ENCODE measurements at places on chromosomes 6 and 20. TPM values are rescaled to one million over a fixed set of nuclear protein-coding genes. Genes with fewer than 3 reads are reported as not detected.
A peak's percentile ranks its signal among the peaks of the same experiment; 100 is the strongest.

TP53INP2 gene
- 35.3 TPM for total RNA-seq

DNA sequence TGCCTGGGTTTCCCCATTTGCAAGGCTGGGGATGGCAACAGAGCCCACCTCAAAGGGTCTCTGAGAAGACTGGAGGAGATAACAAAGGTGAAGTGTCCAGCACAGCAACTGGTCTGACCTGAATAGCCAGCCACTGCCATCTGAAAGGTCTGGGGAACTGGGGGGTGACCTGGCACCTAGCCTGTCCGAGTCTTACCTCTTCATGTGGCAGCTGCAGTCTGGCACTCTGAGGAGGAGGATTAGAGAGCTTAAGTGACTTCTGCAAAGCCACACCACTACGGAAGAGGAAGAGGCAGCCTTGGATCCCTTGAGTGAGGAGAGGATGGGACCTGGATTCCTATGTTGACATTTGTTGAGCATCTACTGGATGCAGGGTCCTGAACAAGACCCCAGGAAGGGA lies 22.2 kb downstream of the C20orf203 start:
- H3K4me3 ChIP-seq: no peak overlapping the region
- H3K4me1 ChIP-seq: peaks cover 6% of the 10 kb centered on the region
- H3K27ac ChIP-seq: no peak overlapping the region
- no peaks in the 10 kb centered on the region for H3K27me3 ChIP-seq
- no peaks in the 10 kb centered on the region for H3K36me3 ChIP-seq

- DNase-seq: no peak
- H3K4me1 ChIP-seq: no peaks in the 10 kb centered on the region
- no peaks in the 10 kb centered on the region for H3K36me3 ChIP-seq
- H3K4me3 ChIP-seq: no peak overlapping the region
- H3K27me3 ChIP-seq: no peaks in the 10 kb centered on the region
Observed at GRCh38 chr6:113050010-113050858, 703.1 kb downstream of the RFPL4B start.

FAM184A gene
- total RNA-seq: 24.3 TPM

DNA sequence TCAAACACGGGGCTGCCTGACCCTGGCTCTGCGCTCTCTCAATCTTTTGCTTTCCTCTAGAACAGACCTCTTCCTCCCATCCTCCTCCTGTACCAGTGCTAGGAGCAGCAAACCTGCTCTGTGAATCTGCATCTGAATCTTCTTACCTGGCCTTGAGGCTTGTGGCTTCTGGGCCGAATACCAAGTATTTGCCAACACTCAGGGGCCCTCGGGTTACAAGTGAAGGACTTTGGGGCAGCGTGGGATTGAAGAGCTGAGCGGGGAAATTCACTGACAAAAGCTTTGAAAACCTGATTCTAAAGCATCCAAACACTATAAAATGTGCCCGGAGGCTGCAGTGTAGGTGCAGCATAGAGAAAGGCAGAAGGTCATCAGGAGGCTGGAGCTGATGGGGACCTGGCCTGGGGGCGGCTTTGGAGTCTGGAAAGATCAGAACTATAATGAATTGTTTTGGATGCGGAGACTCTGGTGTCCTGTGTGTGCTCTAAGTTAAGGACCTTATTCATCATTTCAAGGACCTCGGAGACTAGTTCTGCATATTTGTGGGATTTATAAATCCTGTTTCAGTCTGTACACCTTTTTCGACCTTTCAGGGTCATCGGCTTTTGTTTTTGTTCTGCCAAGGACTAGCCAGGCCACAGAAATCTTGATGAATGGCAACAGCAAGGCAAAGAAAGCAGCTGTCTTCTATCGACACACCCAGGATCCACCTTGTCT lies 16.4 kb upstream of the IGF2R start:
- no peak overlapping the region for H3K4me3 ChIP-seq
- H3K27ac ChIP-seq: no peak overlapping the region
- no peaks in the 10 kb centered on the region for H3K27me3 ChIP-seq
- no peaks in the 10 kb centered on the region for H3K36me3 ChIP-seq
- no peak for DNase-seq

- H3K4me3 ChIP-seq: no peak overlapping the region
- no peak overlapping the region for H3K27ac ChIP-seq
Observed at GRCh38 chr20:2799271-2799670, 1.2 kb downstream of the CPXM1 start.

EDN3 gene
- 5.2 TPM for total RNA-seq

MAFB gene
- 9.3 TPM for total RNA-seq

- no peak overlapping the region for H3K4me3 ChIP-seq
- no peaks in the 10 kb centered on the region for H3K4me1 ChIP-seq
- H3K27ac ChIP-seq: no peak overlapping the region
- no peaks in the 10 kb centered on the region for H3K36me3 ChIP-seq
- no peaks in the 10 kb centered on the region for H3K27me3 ChIP-seq
Observed at GRCh38 chr6:134447883-134448387, 130.0 kb upstream of the SGK1 start.

DNA sequence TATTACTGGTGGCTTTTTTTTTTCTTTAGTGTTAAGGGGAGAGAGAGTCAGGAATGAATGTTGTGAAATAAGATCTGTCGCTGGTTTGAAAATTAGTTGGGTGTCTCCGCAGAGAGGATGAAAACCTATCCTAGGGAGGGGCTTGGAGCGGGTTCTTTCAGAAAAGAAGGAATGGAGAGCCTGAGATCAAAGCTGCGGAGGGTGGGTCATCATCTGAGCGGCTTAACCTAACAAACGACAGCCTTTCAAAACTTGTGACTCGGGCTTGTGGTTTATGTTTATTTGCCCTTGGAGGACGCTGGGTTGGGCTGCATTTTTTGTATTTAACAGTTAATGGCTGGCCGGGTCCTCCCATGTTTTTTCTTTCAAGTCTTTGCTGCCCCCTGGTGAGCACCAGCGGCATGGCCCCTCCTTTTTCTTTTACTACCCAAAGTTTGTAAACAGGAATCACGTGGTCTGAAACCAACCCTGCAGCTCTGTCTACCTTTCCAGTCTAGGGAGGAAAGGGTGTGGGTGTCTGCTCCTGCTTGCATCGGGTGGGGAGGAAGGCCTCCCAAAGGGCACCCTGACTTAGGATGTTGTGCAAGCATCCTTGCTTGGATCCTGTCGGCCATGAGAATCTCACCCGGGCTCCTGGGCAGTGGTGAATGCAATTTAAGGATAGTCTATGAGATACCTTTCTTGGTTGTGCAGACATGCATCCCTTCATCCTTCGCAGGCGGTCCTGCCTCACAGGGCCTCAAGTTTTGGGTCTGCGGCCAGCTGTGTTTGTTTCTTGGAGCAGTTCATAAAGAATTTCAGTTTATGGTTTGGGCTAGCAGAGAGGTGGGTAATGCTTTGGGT lies 2.2 kb downstream of the PIM1 start:
- H3K4me1 ChIP-seq: peaks cover 17% of the 10 kb centered on the region
- no peaks in the 10 kb centered on the region for H3K36me3 ChIP-seq
- DNase-seq: peak; percentile 95
- H3K4me3 ChIP-seq: peak overlapping the region; percentile 82
- H3K27me3 ChIP-seq: no peaks in the 10 kb centered on the region

PRR18 gene
- 0.39 TPM for total RNA-seq

DNA sequence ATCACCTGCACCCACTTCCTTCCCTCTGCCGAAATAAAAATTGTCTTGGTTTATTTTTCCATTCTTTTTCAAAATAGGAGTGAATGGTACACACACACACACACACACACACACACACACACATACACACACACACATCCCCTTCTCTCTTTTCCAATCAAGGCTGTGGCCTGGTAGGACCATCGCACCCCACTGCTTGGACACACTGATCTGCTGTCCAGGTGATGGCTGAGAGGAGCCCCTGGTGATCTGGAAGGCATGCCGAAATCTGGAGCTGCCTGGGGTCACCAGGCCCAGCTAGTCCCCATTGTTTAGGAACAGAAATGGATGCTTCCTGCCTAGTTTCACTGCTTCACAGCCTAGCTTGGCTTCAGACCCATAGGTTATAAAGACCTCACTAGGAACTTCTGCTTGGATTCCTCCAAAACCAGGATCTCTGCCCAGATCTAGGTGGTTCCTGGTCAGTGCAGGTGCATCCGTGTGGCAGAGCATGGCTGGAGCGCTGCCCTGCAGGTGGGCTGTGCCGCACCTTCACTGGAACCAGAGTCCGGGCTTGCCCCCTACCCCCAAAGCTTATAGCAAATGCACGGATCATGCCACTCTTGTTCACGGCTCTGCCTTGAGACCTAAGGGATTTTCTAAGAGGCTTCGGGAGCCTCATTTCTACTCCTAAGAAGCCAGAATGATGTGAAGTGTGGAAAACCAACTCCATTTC lies 42.9 kb upstream of the DACT2 start:
- H3K36me3 ChIP-seq: no peaks in the 10 kb centered on the region
- no peaks in the 10 kb centered on the region for H3K4me1 ChIP-seq
- H3K27ac ChIP-seq: no peak overlapping the region
- no peaks in the 10 kb centered on the region for H3K27me3 ChIP-seq

- no peaks in the 10 kb centered on the region for H3K36me3 ChIP-seq
- no peak overlapping the region for H3K4me3 ChIP-seq
- no peak for DNase-seq
- H3K4me1 ChIP-seq: no peaks in the 10 kb centered on the region
Observed at GRCh38 chr20:62701161-62702012, 7.2 kb upstream of the NTSR1 start.

SLC13A3 gene
- 3.2 TPM for total RNA-seq

- no peak for DNase-seq
- no peak overlapping the region for H3K27ac ChIP-seq
- H3K4me3 ChIP-seq: no peak overlapping the region
Observed at GRCh38 chr6:136684466-136684865, 107.8 kb downstream of the MAP3K5 start.

- H3K36me3 ChIP-seq: no peaks in the 10 kb centered on the region
- H3K4me3 ChIP-seq: no peak overlapping the region
- H3K4me1 ChIP-seq: peaks cover 25% of the 10 kb centered on the region
Observed at GRCh38 chr20:20683481-20684321, 28.7 kb downstream of the RALGAPA2 start.

- no peaks in the 10 kb centered on the region for H3K27me3 ChIP-seq
- no peak for DNase-seq
- no peak overlapping the region for H3K27ac ChIP-seq
- H3K36me3 ChIP-seq: no peaks in the 10 kb centered on the region
- no peaks in the 10 kb centered on the region for H3K4me1 ChIP-seq
Observed at GRCh38 chr6:84282550-84282949, 55.1 kb upstream of the CEP162 start.

DNA sequence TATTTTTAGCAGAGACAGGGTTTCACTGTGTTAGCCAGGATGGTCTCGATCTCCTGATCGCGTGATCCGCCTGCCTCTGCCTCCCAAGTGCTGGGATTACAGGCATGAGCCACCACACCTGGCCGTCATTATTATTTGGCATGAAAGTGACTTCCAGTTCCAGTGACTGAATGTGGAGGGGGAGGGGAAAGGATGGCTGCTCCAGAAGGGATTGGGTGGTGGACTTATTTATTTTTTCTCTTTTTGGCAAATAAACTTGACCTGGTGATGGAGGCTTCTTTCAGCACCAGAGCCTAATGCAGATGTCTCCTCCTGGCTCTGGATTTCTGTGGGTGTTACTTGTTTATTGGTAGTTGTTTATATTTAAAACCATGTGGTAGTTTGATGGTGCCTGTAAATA lies 16.9 kb upstream of the SLC22A23 start:
- H3K4me1 ChIP-seq: peaks cover 3% of the 10 kb centered on the region
- no peaks in the 10 kb centered on the region for H3K27me3 ChIP-seq
- no peak for DNase-seq
- H3K36me3 ChIP-seq: no peaks in the 10 kb centered on the region
- no peak overlapping the region for H3K4me3 ChIP-seq

GRCh38 chr6:121999456-122000065 lies 399.9 kb upstream of the HSF2 start:
- no peaks in the 10 kb centered on the region for H3K27me3 ChIP-seq
- no peaks in the 10 kb centered on the region for H3K36me3 ChIP-seq
- no peak overlapping the region for H3K27ac ChIP-seq
- H3K4me1 ChIP-seq: no peaks in the 10 kb centered on the region
- DNase-seq: no peak

All from testis (tissue), 5 donors.